Stimulated activated CD8-positive, alpha-beta memory T cell treated with anti-CD3 and anti-CD28 coated beads, Interleukin-4, amount 100 ng/mL, for 24 hours (primary cell): ENCODE measurements at places on chromosomes 2 and 18.

DNA sequence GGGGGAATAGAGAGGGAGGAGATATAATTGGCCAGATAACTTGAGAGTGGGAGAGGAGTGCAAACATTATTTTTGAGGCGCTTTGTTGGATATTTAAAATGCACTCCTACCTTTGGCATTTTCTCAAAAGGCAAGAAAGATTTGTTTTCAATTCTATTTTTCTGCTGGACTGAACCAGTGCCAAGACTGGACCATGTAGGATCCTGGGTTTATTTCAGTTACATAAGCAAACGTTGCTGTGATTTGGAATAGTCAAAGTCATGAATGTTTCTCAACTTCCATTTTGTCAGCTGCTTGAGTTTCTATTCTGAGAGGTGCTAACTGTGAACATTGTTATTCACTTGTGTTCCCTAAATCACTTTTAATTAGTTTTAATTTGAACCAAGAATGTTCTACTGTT, 8.9 kb upstream of the CHRNA1 start:
- no peak for DNase-seq

DNA sequence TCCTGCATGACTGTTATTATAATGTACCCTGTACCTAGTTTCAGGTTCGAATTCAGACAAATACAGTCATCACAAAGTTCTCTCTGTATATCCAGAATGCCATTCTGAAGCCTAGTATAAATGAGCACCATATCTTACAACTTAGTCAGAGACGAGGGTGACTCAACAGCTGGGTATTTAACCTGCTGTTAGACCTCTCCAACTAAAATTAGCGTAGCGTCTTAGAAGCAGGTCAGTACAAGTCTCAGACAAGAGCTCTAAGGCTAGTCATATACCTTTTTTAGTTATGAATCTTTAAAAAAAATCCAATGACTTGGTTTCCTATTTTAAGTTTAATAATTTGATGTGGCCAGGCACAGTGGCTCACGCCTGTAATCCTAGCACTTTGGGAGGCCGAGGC, 74.1 kb downstream of the CABYR start:
- no peak for DNase-seq

- no peak for DNase-seq
Measured at GRCh38 chr18:35696307-35696706, 114.8 kb downstream of the GALNT1 start.

- no peak for DNase-seq
Measured at GRCh38 chr2:47221039-47221438, 65.9 kb upstream of the STPG4 start.

DNA sequence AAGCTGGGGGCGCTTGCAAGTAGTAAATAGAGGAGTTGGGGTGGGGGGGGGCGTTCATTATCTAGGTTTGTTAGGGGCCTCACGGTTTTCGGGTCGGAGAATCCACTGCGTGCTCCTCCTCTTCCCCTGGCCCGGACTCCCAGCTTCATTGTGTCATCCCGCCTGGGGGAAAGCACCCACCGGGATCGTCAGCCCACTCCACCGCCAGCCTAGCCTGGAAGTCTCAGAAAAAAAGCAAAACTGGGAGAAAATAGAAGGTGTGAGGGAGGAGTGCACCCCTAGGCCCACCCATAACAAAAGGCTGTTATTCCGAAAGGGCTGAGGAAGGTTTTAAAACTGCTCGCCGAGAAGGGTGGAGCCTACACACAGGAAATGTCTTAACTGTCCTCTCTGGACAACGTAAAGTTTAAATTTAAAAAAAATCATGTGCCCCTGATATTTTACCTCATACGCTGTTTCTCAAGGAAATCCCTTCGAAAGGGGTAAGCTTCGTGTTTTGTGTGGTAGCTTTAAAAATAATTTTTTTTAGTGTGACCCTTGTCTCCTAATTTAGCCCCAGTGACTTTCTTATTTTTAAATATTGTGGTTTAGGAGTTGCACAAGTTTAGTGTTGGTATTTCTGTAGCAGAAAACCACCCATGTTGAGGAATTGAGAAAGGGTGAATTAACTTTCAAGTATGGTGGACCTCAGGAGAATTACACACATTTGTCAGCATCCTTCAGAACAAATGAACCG, 104.2 kb downstream of the SPTBN1 start:
- no peak for DNase-seq

DNA sequence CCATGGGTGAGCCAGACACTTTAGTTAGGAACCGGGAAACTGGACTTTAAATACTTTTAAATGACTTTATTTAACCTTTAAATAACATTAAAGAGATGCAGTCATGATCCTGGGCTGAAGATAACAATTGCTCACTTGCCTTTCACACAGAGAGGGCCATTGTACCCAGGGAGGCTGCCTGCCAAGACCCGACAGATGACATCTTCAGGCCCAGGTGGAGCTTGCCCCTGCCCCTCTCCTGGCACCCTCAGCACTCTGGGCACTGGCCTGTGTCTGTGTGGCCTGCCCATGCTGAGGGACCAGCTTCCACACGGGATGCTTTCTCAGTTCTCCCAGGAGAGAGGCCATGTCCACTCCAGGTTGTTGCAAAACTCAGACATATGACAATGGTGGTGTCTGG, 216.4 kb upstream of the MYT1L start:
- DNase-seq = no peak

DNA sequence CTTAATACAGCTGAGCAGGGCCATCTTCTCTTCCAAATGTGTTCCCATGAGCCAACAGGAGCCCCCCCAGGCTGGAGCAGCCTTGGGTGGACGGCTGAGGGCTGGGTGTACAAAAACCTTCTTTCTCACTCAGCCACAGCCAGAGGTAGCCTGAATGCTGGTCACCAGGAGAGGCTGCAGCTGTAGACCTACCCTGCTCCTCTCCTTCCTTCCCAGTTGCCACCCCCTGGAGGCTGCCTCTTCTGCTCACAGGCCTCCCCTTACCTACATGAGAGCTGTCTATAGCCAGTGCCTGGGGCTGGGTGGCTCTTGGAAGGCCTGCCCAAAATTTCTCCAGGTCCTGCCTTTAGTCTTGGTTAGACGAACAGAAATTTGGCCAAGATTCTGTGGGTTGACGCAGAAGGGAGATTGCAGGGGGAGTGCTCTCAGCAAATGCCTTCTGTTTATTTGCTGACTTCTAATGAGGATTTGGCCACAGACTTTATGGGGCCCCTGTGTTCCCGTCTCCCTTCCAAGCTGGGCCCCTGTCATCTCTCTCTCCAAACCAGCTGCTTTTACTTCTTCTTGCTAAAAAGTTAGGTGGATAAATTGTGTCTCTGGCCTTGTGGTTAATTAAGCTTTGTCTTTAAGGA, 18.3 kb downstream of the CELF4 start:
- no peak for DNase-seq

GRCh38 chr2:73284296-73285158, at the start of gene FBXO41:
TSS of gene FBXO41 (minus strand) at chr2:73284478. CDS start at chr2:73269630, 14,848 bp downstream.
- DNase-seq = peak; percentile 73

- DNase-seq = no peak
Measured at GRCh38 chr18:63451799-63452660, 24.7 kb upstream of the SERPINB5 start.

- DNase-seq = no peak
Measured at GRCh38 chr2:39203382-39203781, 40.4 kb downstream of the CDKL4 start.

DNA sequence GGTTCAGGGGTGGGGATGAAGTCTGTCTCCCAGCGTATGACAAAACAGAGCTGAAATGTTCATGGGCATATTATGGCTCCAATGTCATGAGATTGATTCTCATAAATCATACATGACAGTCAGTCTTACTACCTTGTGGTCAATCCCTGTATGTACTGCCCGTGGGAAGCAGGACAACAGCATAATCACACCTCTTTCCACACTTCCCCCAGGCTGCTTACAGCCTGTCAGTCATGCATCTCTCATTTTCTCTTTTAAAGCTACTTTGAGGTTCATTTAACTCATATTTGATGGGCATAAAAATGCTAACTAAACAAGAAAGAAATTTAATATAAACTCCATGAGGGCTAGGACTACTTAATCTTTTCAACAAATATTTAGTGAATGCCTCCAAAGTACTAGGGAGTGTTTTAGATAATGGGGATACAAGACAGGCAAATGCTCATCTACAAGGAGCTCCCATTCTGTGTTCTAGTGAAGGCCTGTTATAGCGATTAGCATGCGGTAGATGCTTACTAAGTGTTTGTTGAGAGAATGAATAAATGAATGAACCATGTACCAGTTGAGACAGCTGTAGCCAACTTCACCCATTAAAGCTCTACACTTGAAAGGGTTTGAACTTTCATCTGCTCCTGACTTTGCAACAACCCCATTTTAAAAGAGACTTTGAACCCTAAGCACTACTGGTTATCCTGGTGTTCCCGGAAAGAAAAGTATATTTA, 89.1 kb downstream of the ALPK2 start:
- no peak for DNase-seq
